ENCODE measurements at places on chromosomes 3 and 15.

GRCh38 chr3:13500133-13500885 lies 20.2 kb downstream of the HDAC11 start:
- DNase-seq: no peak

GRCh38 chr3:13145131-13145825 lies 72.0 kb upstream of the IQSEC1 start:
- no peak for DNase-seq

DNA sequence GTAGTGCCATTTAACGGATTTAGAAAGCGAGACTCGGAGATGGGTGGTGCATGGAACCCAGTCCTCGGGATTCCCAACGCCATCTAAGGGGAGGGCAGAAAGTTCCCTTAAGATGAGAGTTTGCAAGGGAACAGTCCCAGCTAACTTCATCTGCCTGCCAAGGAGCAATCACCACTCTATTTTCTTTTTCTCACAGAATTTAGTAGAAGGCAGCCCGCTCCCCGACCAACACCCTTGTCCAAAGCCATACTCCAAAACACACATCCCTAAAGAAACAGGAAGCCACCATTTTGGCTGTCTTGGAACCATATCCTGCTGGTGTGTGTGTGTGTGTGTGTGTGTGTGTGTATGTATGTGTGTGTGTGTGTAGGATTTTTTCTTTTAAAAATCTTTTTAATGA lies 7.1 kb upstream of the FGD5 start:
- DNase-seq: peak; percentile 71

GRCh38 chr15:73323956-73324355 lies 44.8 kb downstream of the HCN4 start:
- DNase-seq: no peak

DNA sequence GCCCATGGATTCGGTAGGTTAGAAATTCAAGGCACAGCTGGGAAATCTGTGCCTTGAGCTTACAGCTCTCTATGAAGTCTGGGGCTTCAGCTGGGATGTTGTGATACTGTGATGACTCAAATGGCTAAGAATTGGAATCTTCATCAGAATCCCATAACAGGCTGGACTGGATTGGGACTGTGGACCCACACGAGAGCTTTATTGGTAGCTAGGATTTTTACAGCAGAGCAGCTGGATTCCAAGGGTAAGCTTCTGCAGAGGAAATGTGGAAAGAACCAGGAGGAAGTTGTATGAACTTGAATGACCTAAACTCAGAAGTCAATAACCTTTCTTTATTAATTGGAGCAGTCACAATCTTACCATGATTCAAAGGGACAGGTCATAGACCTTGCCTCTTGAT lies 1187.1 kb downstream of the ROBO1 start:
- no peak for DNase-seq

GRCh38 chr3:48408823-48409281 lies 21.0 kb downstream of the PLXNB1 start:
- peak; percentile 9 for DNase-seq

DNA sequence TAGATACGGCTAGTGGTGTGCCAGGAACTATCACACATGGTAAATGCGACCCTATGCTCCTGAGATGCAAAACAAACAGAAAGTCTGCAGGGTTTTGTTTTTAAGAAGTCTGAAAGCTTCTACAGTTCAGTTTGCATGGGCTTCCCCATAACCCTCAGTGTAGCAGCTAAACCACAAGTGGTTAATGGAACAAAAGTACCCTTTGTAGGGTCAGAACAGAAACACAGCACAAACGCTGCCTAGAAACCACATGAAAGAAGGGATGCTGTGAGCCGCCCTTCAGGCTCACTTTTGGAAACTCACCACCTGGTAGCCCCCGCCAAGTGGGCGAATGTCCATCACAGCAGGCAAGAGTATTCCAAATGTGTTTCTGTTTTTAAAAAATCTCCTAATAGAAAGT lies 46.2 kb downstream of the CTDSPL start:
- DNase-seq: no peak

GRCh38 chr3:152968388-152969024 lies 133.6 kb downstream of the P2RY1 start:
- no peak for DNase-seq

- DNase-seq: no peak
These were observed 187.2 kb downstream of the TLE3 start for GRCh38 chr15:69910514-69910913.

GRCh38 chr3:23094890-23095462 lies 108.2 kb upstream of the UBE2E2 start:
- no peak for DNase-seq

- DNase-seq: peak; percentile 64
These were observed 67.9 kb downstream of the ULK4 start for GRCh38 chr3:41893977-41894376.

GRCh38 chr3:94413336-94414108 lies 350.7 kb downstream of the NSUN3 start:
- DNase-seq: no peak

GRCh38 chr3:19432669-19433068 lies 284.4 kb downstream of the KCNH8 start:
- DNase-seq: peak; percentile 83

DNA sequence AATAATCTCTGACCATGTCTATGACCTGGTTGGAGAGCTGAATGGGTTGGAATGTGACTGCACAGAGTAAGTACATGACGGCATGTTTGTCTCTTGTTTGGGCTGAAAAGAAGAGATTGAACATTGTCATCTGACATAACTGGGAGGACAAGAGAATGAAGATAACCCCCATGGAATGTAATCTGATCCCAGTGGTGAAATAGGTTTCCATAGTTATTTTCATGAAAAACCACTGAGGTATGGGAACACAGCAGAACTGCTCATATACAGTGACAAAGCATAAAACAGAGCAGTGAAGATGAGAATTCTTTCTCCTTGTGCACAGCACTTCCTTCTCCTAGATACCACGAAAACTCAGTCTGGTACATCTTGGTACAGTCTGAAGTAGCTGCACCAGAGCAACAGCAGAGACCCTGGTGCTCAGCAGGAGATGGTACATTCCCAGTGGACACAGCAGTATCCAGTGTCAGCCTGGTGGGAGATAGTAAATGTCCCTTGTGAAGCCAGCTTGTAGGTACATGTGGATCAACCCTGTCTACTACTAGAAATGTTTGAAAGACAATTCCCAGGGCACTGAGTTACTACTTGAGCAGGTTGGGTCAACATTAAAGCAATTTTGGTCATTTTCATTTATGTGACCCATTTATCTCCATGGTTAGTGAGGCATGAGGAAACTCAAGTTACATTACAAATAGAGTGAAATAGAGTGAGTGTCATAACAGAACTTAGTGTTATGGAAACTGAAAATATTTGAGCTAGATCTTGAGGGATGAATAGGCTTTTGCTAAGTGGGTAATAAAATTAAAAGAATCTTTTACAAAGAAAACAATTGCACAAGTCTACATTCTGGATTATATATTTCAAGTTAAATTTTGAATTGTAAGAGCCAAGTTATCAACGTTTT lies 178.3 kb downstream of the SUCNR1 start:
- DNase-seq: no peak

DNA sequence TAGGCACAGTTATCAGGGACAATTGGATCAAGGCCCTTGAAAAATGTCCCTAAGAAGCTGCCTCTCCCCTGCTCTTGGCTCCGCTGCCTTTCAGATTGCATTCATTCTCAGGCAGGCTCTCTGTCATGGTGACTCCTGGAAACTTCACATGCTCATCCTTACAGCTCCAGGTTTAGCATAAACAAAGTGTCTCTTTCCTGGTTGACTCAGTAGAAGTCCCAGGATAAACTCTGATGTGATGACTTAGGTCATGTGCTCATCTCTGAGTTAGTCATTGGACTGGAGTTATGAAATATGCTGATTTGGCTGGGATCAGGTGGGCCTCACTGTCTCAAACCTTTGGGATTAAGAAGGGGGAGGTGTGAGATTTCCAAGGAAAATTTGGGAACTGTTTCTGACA lies 243.8 kb downstream of the ZNF621 start:
- DNase-seq: no peak

DNA sequence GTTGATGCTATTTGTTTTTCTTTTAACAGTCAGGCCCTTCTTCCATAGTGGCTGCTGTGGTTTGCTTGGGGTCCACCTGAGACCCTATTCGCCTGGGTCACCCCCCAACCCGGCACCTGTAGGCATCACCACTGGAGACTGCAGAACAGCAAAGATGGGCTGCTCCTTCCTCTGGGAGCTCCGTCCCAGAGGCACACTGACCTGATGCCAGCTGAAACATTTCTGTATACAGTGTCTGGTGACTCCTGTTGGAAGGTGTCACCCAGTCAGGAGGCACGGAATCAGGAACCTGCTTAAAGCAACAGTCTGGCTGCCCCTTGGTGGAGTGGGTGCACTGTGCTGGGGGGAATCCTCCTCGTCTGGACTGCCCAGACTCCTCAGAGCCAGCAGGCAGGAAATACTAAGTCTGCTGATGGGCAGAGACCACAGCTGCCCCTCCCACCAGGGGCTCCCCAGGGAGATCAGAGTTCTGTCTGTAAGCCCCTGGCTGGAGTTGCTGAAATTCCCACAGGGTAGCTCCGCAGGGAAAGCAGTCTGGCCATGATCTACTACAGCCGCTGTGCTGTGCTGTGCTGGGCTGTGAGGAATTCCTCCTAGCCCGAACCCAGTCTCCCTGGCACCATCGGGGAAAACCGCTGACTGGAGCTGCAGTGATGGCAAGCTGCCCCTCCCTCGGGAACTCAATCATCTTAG lies 248.2 kb downstream of the TBC1D5 start:
- no peak for DNase-seq

DNA sequence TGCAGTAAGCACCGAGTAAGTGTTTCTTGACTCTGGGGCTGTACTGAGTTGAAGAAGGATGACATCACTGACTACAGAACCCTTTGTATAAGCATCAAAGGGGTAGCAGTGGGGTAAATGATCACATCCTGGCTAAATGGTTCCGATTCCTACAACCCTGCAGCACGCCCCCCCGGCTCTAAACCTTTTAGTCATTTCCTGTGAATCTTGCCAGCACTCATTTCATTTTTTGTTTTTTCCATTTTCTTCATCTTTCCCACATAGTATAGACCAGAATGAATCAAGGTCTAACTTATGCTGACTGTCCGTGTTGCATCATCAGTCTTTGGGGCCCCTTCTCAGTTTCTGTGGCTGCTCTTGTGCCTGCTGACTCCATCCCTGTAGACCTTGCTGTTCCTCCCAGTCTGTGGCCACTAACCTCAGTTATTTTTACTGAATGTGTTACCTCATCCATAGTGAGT lies 383.1 kb upstream of the TPRG1 start:
- peak; percentile 32 for DNase-seq

DNA sequence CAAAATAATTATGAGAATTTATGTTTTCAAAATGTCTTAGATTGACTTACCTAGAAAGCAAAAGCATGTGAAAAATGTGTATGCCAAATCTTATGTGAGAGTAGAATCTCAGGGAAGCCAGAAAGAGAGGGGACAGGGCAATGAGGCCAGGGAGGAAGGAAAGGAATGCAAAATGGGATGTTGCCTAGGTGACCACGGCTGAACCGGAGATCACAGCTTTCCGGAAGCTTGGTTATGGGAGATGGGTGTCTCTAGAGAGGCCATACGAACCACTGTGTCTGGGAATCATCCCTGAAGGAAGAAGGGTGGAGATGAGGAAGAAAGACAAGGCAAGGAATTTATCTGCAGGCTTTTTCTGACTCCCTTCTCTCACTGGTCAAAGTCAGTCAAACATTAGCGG lies 76.0 kb downstream of the SUCLG2 start:
- DNase-seq: no peak

DNA sequence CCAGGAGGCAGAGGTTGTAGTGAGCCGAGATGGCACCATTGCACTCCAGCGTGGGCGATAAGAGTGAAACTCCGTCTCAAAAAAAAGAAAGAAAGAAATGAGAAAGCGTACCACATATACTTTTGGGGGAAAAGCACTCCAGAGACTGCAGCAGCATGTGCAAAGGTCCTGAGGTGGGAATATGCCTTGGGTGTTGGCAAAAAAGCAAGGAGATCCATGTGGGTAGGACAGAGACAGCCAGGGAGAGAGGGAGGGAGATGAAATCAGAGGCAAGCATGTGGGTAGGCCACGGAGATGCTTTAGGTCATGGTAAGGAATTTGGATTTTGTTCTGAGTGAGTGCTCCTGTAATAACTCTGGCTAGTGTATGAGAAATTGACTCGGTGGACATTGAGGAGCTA lies 3.7 kb upstream of the SH3BP5 start:
- DNase-seq: no peak

GRCh38 chr15:58842713-58843396 lies 71.8 kb downstream of the MINDY2 start:
- DNase-seq: no peak

DNA sequence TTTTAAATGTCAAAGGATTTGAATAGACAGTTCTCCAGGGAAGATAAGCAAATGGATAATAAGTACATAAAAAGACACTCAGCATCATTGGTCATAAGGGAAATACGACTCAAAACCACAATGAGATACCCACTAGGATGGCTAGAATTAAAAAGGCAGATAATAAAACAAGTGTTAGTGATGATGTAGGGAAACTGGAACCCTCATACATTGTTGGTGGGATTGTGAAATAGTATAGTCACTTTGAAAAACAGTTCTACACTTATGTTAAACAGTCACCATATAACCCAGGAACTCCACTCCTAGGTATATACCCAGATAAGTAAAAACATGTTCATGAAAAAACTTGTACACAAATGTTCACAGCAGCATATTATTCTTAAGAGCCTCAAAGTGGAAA lies 72.5 kb downstream of the GPR156 start:
- DNase-seq: no peak

- DNase-seq: no peak
These were observed 16.9 kb upstream of the LINGO1 start for GRCh38 chr15:77649610-77650009.

DNA sequence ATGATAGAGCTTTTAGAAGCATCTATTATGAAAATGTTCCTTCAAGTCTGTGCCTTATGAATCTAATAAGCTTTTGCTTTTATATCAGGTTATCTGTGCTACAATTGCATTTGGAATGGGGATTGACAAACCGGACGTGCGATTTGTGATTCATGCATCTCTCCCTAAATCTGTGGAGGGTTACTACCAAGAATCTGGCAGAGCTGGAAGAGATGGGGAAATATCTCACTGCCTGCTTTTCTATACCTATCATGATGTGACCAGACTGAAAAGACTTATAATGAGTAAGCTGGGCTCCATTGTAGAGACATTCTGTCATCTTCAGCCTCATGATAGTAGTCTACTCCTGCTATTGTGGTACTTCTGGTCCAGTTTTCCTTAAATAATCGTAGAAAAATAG lies 73.4 kb downstream of the BLM start:
- no peak for DNase-seq

DNA sequence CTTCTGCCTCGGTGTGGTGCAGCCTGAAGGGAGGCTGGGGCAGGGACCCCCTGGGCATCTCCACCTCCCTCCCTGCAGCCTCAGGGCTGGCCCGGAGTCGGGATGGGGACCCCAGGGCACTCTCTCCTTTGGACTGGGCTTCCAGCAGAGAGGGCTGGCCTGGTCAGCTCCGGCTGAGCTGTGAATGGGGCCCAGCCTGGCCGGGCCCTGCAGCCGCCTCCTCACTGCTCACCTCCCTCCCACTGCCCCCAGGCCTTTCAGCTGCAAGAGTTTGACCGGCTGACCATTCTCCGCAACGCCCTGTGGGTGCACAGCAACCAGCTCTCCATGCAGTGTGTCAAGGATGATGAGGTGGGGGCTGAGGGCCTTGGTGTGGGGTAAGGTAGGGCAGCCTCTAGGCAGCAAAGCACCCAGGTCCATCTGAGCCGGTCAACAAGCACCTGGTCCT lies 36.0 kb downstream of the PSTPIP1 start:
- DNase-seq: no peak

Measured in lung (tissue), 17 donors.